ENCODE measurements at places on chromosomes 12 and 14.

GRCh38 chr14:38982837-38983236 is 120.2 kb downstream of the SEC23A start:
- no peak for DNase-seq

GRCh38 chr14:53954551-53955228 is 1.9 kb downstream of the BMP4 start:
- peak; percentile 46 for DNase-seq

GRCh38 chr12:64440100-64440499 is 11.8 kb upstream of the TBK1 start:
- no peak for DNase-seq

DNA sequence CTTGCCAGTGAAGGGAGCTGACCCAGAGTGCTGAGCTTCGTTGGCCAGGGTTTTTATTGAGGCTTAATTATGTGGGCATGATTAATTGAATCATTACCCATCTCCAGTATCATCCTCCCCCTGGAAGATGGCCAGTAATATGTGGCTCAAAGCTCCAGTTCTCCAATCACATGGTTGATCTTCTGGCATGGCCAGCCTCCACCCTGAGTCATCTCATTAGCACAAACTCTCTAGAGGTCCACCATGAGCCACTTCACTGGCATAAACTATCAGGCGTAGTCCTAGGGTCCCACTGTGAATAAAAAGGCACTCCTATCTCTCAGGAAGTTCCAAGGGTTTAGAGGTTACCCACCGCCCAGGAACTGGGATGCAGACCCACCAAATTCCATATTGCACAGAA is 135.0 kb downstream of the ANO6 start:
- DNase-seq: peak; percentile 35

GRCh38 chr14:29847056-29847380 is 80.6 kb downstream of the PRKD1 start:
- DNase-seq: no peak

DNA sequence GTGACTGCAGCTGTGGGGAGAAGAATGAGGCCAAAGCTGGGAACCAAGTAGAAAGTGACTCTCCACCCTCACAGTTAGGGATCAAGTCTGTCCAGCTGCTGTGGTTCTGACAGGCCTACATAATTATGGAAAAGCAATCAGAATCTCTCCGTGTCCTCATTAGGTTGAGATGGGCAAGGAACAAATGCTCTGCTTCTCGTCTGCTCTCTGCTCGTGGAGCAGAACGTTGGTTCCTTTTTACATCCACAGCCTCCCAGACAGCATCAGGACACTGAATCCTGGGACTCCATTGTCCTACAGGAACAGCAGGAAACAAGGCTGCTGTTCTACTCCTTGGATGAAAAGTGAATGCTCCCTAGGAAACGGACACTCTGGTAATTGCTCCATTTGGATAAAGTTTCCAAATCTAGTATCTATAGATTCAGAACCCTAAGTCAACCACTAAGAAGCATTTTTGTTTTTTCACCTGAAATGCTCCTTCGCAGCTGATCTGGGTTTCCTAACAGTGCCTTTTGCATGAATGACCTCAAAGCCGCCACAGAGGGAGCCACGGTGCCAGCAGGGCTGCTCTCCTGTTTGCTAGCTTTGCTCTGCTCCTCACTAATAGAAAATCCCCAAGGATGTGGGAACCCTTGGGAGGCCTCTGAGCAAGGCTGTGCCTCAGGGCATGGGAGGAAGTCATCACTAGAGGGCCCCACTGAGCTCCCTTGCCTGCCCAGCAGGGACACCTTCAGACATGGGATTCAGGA is 102.0 kb downstream of the EGLN3 start:
- peak; percentile 69 for DNase-seq

GRCh38 chr12:57153415-57153997 is 6.1 kb upstream of the LRP1-AS start:
- no peak for DNase-seq

DNA sequence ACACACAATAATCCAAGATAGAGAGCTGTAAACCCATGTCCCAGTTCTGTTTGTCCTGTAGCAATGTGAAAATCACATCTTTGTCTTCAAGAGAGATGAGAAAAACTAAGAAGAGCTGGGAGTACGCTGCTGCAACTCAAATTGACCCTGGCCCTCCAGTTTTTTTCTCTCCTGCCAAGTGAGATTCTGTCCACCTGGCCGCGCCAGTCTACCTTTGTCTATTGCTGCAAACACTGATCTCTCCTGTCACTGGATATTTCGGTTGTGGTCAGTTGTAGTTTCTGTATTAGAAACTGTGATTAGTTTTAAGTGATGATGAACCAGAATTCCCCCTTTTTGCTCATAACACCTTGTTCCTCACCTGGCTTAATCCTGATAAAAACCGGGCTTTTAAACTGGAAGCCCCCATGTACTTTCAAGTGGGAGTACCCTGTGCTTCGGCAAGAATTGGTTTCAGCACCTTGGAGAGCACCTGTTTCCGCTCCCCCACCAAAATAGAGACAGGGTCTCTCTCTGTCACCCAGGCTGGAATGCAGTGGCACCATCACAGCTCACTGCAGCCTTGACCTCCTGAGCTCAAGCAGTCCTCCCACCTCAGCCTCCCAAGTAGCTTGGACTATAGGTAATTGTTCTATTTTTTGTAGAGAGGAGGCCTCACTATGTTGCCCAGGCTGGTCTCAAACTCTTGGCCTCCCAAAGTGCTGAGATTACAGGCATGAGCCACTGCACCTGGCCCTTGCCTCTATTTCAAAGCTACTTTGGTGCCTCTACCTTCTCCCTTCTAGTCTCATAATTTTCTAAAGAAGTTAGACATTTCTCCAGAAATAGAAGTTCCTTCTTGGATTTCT is 156.8 kb downstream of the PHETA1 start:
- DNase-seq: no peak

- peak; percentile 42 for DNase-seq
Measured at GRCh38 chr12:91781114-91781513, 364.5 kb downstream of the BTG1 start.

GRCh38 chr12:74293689-74294131 is 243.9 kb upstream of the ATXN7L3B start:
- DNase-seq: no peak

DNA sequence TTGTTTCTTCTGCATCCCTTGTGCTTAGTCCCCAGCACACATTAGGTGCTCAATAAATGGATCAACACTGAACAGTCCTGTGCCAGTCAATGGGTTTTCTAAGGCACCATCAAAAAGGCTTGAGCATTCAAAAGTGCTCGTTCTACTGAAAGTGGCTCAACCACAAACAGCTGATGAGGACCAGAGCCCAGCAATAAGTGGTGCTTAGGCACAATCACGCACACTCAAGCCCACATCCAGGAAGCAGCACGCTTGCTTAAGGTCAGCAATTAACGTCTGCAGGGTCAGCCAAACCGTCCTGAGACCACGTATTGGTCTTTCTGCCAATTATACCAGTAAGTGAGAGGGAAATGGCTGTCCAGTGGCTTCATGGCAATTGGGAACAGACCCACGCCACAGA is 56.5 kb downstream of the PRIMA1 start:
- no peak for DNase-seq

DNA sequence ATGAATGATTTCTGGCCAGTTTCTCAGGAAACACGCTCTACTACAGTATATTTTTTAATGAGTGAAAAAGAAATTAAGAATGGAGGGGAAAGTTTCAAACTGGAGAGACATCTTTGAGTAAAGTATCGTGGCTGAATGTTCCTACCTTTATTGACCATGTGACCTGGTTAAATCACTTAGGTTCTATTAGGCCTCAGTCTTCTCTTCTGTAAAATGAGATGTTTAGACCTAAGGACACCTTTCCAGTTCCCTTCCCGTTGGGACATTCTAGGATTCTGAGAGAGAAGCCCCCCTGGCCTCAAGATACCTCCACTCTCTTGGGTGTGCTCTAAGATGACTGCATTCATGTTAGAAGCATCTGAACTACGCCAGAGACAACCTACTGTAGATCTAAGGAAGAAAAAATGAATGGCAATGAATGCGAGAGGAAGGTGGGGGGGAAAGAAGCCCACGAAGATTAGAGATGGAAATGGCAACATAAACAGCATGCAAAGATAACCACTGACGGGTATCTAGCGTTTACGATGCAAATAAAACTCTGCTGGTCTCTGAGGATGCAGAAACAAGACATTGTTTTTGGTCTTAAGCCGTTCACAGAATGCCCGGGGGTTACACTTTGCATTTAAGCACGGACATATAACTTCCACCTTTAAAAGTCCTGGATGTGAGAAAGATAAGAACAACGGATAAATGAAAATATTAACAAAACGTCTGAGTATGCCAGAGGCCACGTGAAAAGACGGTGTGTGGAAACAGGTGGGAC is 599 bp upstream of the CPSF6 start:
- DNase-seq: peak; percentile 5

DNA sequence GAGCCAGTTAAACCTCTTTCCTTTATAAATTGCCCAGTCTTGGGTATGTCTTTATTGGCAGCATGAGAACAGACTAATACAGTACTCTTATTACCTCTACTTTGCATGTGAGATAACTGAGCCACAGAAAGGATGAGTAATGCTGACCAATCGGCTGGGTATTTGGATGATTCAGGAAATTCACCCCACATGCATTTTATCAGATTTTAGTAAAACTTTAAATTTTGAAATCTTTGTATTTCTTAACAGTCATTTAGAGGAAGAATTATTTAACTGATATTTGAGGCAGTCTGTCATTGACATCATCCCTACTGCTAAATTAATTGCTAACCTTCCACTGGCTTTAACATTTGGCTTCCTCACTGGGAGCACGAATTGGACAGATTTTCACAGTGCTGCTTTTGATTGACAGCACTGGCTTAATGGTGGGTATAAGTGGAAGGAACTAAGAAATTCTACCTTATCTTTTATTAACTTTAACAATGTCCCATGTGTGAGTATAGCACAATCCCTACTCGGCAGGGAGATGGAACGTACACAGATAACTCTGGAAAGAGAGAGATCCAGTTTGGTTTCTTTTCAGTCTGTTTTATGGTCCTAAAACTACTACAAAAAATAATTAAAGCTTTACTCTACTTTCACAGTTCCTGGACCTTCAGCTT is 261.0 kb downstream of the DACT1 start:
- DNase-seq: peak; percentile 93

GRCh38 chr14:68390741-68391140 is 402.1 kb downstream of the ZFP36L1 start:
- DNase-seq: no peak

DNA sequence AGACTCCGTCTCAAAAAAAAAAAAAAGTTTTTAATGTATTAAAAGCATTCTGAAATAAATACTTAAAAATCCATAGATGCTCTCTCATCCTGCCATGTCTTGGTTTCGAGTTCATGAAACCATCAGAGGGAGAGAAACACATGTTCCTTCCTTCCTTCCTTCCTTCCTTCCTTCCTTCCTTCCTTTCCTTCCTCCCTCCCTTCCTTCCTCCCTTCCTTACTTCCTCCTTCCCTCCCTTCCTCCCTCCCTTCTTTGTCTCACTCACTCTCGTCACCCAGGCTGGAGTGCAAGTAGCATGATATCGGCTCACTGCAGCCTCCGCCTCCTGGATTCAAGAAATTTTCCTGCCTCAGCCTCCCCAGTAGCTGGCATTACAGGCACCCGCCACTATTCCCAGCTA is 60.4 kb upstream of the DUSP6 start:
- no peak for DNase-seq

GRCh38 chr12:55797068-55797467 is 20.5 kb downstream of the SARNP start:
- DNase-seq: peak; percentile 59

GRCh38 chr12:52066346-52067080 is 3.3 kb upstream of the ATG101 start:
- DNase-seq: peak; percentile 63

DNA sequence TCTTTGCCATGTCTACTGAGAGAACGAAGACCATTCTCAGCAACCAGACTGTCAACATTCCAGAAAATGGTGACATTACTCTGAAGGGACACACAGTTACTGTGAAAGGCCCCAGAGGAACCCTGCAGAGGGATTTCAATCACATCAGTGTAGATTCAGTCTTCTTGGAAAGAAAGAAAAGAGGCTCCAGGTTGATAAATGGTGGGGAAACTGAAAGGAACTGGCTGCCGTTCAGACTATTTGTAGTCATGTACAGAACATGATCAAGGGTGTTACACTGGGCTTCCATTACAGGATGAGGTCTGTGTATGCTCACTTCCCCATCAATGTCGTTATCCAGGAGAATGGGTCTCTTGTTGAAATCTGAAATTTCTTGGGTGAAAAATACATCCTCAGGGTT is 29.7 kb upstream of the PSMA6 start:
- DNase-seq: no peak

- DNase-seq: no peak
Measured at GRCh38 chr12:32503730-32504129, 104.4 kb downstream of the FGD4 start.

DNA sequence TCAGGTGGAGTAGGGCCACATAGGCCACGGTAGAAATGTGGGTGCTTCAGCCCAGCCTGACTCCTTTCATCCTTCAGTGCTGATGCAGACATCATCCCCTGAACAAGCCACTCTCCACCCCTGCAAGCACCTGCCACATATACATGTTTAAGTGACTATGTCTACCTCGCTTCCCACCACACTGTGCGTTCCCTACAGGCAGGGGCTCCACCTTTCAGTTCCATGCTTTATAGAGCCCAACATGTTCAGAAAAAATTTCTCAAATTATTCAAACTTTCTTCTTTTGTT is 11.6 kb downstream of the SLC7A7 start:
- DNase-seq: no peak

GRCh38 chr12:54262403-54262925 is 17.5 kb downstream of the CBX5 start:
- peak; percentile 78 for DNase-seq

GRCh38 chr14:37842106-37842505 is 246.7 kb downstream of the TTC6 start:
- DNase-seq: no peak

DNA sequence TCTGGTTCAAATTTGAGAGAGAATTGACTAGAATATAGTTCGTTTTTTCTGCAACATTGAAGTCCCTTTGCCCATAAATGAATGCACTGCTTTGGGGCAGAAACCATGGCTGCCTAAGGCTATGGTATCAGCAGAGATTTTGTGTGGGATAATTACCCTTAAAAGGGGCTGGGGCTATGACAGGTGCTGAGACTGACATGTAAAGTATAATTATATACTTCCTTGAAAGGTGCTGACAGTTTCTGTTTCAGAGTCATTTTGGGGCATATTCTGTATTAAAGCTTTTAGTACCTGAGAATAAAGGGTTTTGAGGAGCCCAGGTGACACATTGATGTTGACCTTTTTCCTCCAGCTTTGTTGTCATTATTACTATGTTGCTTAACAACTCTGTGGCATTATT is 150.3 kb upstream of the PTPRQ start:
- DNase-seq: no peak

DNA sequence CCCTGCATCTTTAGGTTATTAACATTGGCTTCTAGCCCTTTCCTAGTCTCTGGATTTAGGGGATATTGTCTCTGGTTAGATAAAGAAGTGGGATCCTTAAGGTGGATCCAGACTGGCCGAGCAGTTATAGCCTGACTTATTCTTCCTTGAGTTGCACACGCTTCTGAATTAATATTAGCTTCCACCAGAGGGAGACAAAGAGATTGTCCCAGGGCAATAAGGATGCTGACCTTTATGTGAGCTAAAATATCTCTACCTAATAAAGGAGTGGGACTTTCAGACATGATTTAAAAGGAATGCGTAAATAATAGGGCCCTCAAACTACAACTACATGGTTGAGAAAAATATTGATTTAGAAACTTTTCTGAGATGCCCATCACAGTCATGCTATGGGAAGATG is 139.7 kb downstream of the SLCO1B3 start:
- DNase-seq: peak; percentile 36

GRCh38 chr12:112992541-112993398 is 14.5 kb downstream of the OAS2 start:
- DNase-seq: peak; percentile 67

- no peak for DNase-seq
Measured at GRCh38 chr12:98485792-98486340, 29.5 kb upstream of the TMPO start.

GRCh38 chr12:125469683-125470082 is 404.4 kb downstream of the AACS start:
- DNase-seq: no peak
